ENCODE measurements at places on chromosomes 5 and 9. TPM values are rescaled to one million over a fixed set of nuclear protein-coding genes. Genes with fewer than 3 reads are reported as not detected.

DNA sequence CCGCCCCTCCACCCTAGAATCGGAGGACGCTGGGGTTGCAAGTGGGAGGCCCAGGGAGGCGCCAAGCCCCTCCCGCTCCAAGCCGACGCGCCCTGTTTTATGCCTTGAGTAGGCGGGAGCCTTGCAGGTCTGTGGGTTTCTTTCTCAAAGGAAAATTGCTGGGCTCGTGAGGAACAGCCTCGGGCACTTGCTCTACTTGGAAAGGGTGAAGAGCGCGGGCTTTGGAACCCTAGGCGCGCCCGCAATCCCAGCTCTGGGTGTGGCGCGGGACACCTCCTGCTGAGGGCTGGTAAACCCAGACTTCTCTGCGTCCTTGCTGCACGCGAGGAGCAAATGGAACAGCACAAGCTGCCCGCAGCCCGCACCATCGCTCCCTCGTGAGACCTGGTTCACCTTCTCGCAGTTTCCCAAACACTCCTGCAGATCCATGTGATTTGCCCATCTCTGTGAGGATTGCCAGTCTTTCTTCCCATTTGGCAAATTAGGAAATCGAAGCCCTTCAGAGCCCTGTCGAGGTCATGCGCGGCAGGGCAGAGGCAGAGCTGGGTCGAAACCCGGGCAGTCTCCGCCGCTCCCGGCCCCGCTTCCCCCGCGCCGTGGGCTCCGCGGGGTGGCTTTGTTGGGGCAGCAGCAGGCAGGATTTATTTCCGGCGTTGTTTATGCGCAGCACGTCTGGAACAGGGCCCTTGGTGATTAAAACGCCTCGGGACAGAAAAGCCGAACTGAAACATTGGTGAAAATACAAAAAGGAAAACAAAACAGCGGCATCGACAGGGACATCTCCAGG lies 98.4 kb upstream of the CPLX2 start:
- DNase-seq = no peak

- no peak for DNase-seq
Measured at GRCh38 chr9:69649566-69650250, 22.5 kb downstream of the APBA1 start.

DNA sequence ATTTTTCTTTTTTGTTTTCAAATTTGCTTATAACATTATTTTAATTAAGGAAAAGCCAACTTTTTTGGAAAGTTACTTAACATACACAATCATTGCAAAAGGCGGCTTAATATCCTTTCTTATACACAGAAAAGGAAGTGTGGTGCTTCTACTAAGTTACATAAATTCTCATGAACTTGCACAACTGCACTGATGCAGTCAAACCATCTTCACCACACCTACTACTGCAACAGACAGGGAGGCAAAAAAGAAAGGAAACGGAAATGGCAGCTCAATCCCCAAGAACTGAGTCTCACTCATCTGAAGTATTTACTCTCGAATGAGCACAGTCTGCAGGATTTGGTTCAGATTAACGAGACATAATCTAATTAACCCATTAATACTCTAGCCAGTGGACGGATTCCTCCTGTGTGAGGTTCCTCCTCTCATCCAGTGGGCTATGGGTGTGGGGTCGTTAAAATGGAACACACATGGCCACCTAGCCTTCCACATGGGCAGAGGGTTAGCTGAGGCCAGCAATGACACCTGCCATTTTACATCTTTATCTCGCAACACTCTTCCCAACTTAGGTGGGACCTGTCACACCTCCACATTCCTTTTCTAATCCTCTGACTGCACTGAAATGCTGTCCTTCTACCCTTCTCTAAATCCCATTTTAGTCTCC lies 30.0 kb downstream of the GOLM1 start:
- no peak for DNase-seq

- DNase-seq = no peak
Measured at GRCh38 chr5:5787373-5787772, 364.9 kb downstream of the ICE1 start.

- no peak for DNase-seq
Measured at GRCh38 chr9:2174306-2174705, 159.2 kb downstream of the SMARCA2 start.

DNA sequence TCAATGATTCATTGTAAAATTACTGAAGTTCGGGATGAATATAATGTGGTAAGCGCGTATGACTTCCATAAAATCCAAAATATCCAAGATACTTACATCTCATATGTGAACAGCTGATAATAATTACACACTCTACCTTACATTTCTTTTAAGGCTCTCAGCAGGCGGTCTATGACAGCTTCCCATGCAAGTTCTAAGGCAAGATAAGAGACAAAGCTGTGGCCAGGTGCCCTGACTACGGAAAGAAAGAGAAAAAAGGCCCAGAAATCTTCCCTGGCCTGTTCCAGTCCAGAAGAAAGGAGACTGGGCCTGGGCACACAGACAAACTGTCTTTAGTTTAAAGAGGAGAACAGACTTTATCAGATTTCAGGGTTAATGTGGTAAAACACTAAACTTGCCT lies 69.1 kb downstream of the ARSB start:
- DNase-seq = no peak

- DNase-seq = no peak
Measured at GRCh38 chr5:79464695-79465332, 49.1 kb downstream of the HOMER1 start.

GRCh38 chr5:40480392-40480791 lies 199.3 kb upstream of the PTGER4 start:
- DNase-seq = no peak

- DNase-seq = no peak
Measured at GRCh38 chr9:78365748-78366697, 69.1 kb downstream of the PSAT1 start.

GRCh38 chr9:125428902-125429467 lies 167.4 kb downstream of the GAPVD1 start:
- no peak for DNase-seq

DNA sequence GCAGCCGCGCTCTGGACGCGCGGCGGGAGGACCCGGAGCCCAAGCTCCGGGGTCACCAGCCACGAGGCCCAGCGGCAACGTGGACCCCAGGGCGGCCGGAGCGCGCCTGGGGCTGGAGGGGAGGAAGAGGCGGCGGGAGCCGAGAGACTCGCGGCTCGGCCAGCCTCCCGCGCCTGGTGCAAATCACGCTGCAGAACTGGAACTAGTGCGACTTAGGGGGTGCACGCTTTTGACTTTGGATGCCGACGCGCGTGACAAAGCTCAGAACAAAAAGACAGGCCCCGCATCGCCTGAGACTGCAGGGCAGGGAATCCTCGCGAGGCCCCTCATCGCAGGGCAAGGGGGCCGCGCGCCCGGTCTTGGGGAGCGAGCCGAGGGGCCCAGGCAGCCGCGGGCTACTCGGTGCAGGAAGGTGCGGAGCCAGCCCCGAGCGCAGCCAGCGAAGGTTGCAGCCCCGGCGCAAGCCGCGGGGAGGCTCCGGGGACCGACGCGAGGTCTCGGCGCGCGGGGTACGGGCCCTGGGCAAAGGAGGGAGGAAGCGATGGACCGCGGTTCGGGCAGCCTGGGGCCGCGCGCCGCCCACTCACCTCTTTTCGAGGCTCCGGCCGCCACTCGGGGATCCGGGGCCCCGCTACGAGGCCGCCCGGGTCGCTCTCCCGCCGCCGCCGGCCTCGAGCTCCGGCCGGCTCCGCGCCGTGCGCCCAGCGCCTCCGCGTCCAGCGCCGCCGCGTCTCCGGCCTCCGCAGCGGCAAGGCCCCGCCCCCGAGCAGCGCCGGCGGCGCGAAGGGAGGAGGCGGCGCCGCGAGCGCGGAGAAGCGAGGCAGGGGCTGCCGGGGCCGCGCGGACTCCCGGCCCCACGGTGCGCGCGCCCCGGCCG lies at the start of gene GOLM1:
Gene GOLM1, minus strand, starts transcription at position 735 of the 877 bp plus-strand sequence. CDS start 20,238 bp downstream, outside the sequence.
- peak; percentile 16 for DNase-seq

- DNase-seq = no peak
Measured at GRCh38 chr5:68688547-68688946, 405.3 kb upstream of the SLC30A5 start.

DNA sequence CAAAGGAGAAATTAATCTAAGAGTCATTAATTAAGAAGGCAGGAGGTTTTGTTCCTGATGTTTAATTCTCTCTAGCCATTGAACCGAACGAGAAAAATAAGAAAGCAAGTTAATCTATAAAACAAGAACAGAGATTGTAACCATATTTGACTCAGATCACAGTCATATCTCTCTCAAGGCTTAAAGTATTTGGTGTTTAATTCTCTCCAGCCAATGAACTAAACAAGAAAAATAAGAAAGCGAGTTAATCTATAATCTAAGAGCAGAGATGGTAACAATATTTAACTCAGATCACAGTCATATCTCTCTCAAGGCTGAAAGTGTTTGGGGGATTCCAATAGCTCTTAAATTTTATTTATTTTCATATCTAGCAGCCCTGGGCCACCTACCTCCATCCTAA lies 74.4 kb upstream of the SHISAL2B start:
- no peak for DNase-seq

DNA sequence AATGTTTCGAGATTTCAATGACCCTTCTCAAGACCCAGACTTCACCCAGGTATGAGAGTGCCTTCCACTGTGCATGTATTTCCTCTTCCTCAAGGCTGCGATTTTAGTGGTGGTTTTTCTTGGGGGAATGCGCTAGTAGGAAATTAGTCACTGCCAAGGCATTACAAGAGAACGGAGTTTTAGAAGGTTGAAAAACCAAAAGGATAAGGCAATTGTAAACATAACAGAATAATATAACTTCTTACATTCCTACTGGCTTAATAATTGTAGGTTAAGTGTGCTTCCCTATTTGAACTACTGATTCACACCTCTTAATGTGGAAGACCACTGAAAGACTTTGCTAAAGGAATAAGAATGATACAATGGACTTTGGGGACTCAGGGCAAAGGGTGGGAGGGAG lies 38.9 kb downstream of the ACO1 start:
- no peak for DNase-seq

DNA sequence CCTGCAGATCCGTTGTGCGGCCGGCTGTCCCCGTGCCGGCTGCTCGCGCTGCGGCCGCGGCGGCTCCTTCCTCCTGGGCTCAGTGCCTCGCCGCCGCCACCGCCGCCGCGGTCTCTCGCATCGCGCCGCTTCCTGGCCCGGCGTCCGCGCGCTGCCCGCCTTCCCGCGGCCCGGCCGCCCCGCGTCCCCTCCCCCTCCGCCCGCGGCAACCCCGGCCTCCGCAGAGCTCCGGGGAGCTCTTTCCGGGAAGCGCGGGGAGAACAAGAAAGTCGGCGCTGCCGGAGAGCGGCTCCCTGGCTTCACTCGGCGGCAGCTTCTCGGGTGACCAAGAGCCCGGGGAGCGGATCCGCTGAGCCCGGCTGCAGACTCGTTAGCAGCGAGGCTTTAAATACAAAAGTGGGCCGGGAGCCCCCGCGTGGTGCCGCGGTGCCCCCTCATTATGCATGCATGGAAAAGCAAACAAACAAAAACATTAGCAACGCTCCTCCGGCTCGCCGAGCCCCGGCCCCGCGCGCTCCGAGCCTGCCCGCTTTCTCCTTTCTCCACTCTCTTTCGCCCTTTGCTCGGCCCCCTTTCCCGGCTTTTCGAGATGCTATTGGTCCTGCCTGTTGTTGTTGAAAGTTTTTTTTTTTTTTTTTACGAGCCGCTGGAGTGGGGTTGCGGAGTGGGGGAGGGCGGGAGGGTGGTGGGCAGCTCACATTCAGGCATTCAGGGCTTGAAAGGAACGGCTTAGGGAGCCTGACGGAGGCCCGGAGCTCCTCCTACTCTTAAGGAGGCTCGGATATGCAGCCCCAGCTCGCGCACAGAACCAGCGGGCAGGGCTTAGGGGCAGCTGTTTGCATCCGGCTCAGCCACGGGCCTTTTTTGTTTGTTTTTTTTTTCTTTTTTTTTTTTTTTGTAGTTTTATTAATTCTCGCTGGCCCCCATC lies at the start of gene GAS1:
Gene GAS1, minus strand, starts transcription at position 361 of the 928 bp plus-strand sequence. CDS start 727 bp downstream, outside the sequence.
- DNase-seq = peak; percentile 85

DNA sequence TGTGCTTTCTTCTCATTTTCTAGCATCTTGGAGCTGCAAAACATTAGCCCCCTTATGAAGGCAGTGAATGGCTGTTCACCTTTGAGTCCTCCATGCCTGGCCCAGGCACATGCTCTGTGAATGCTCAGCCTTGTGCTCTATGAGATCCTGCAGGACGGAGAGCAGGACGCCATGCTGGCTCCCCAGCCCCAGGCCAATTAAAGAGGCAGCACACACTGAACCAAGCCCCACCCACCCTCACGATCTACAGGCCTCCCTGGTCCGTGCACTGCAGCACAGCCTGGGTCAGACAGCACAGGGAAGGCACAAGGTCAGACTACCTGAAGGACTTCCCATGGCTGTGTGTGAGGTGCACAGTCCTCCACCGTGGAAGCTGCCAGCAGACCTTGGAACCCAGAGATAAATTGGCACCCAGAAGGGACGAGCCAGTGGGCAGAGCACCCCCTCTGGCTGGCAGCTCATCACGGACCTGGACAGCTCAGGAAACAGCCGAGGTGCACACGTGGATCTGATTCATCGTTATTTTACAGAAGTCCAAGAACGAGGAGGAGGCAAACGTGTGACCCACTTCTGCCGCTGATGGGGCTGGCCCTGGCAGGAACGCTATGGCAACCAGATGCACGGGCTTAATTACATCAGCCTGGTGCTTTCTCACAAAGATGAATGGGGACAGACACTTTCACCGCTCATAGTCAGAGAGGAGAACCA lies 59.5 kb downstream of the OLFM1 start:
- no peak for DNase-seq

GRCh38 chr5:1477341-1477740 lies 32.1 kb upstream of the SLC6A3 start:
- DNase-seq = peak; percentile 42

DNA sequence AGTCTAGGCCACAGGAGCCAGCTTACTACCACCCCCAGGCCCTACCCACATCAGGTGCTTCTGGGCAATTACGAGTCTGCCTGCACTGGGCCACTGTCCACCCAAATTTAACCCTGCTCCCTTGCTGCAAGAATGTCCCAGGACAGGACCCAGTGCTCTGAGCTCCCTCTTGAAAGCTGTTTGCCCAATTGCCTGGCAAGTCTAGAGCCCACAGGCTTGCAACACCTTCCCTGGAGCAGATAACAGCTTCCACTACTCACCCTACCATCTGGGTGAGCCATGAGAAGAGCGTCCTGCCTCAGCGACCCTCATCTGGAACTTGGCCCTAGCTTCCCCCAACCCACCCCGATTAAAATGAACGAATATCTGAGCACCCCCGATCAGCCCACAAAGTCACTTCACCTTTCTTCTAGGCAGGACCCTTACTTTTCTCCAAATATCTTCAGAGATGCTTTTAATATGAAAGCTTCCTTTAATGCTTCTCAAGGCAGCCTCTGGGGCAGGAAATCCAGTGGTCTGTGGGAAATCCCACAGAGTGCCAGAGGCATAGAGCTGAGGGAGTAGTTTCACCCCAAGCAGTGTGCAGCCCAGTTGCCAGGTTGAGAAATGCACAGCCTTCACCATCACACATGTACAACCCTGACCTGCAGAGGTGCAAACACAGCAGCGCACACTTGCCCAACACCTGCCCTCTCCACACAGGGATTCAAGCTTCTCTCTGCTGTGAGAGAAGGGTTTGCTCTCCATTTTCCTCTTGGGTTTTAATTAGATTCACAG lies 10.6 kb downstream of the ACSL6 start:
- DNase-seq = no peak

TAF11L5 gene
- total RNA-seq = not detected

PSIP1 gene
- 20.7 TPM for total RNA-seq

LRRC19 gene
- total RNA-seq = not detected

KCNIP1 gene
- 0.33 TPM for total RNA-seq

IFNA21 gene
- not detected for total RNA-seq

SPOCK1 gene
- 21.6 TPM for total RNA-seq

PRRT1B gene
- not detected for total RNA-seq

PCDHGA5 gene
- total RNA-seq = 9.7 TPM

ARHGEF39 gene
- total RNA-seq = not detected

SLC34A1 gene
- total RNA-seq = not detected

DMRTA1 gene
- 1.2 TPM for total RNA-seq

RASEF gene
- not detected for total RNA-seq

MAT2B gene
- 62.3 TPM for total RNA-seq

CCNJL gene
- 10.1 TPM for total RNA-seq

TTLL11 gene
- 8.7 TPM for total RNA-seq

ENTPD2 gene
- 1.4 TPM for total RNA-seq

CATSPER3 gene
- total RNA-seq = 0.55 TPM

Measured in heart right ventricle (tissue), 16 donors.